Dorsolateral prefrontal cortex (tissue), 122 donors: ENCODE measurements at places on chromosomes 5 and 9.

DNA sequence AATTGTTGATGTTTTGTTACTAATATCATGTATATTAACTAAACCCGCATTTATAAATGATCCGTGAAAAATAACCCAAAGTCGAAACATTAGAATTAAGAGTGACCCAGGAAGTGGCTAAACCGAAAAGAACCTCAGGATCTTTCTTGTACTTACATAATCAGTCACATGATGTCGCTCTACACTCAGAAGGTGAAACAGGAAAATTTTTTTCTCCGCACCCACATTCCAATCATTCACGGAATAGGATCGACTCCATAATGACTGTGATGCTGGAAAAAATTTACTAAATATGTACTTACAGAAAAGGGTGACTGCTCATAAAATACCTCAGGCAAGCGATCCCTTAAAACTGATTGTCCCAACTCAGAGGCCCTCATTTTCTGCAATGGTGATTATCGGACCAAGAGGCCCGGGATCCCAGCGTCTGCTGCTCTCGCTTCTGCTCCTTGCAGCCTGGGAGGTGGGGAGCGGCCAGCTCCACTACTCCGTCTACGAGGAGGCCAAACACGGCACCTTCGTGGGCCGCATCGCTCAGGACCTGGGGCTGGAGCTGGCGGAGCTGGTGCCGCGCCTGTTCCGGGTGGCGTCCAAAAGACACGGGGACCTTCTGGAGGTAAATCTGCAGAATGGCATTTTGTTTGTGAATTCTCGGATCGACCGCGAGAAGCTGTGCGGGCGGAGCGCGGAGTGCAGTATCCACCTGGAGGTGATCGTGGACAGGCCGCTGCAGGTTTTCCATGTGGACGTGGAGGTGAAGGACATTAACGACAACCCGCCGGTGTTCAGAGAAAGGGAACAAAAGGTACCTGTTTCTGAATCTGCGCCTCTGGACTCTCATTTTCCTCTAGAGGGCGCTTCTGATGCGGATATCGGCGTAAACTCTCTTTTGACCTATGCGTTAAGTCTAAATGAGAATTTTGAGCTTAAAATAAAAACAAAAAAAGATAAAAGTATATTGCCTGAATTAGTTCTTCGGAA lies at the start of gene PCDHA12:
PCDHA12 (plus strand) TSS at position 224 of the 981 bp plus-strand sequence; CDS start at position 389, 165 bp downstream.
- no peak for DNase-seq

DNA sequence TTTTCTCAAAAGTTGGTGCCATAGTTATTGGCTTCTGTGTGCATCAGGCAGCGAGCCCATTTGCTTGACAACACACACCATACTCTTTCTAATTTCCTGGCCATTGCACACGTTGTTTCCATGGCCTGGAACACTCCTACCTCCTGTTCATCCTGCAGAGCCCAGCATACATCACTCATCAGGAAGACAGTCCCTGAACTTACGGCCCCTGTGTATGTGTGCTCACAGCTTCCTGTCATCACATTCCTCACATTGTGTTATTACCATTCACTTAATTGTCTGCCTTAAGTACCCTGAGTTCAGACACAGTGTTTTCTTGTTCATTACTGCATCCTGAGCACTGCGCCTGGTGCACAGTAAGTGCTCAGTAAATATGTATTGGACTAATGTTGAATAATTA lies 355.9 kb downstream of the PRELID2 start:
- DNase-seq = no peak

GRCh38 chr9:100219347-100219746 lies 120.3 kb downstream of the INVS start:
- DNase-seq = no peak

GRCh38 chr9:117034866-117035265 lies 347.8 kb downstream of the TRIM32 start:
- no peak for DNase-seq

- no peak for DNase-seq
These were observed 37.6 kb downstream of the MAST4 start for GRCh38 chr5:66633754-66634153.

DNA sequence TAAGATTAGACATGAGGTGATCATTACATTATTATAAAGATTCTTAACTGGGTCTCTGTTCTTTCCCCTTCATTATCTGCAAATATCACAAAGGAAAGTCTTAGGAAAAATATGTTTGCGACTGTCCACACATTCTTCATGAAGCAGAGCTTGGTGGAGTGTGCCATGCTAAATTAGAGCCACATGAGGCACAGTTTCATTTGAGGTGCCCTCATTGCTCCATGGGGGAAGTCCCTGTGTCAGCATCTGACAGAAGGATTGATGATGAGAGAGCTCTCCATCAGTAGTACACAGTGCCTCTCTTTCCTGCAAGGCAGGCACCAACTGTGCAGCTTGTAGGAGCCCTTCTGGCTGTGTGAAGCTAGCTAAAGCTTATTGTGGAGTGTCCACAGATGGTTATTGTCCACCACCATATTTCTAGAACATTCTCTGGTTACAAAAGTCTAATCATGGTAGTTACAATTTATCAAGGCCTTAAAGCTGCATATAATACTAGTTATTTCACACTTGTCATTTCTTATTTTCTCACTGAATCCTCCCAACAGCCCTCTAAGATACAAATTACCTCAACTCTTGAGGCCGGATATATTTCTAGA lies 63.9 kb downstream of the C9orf152 start:
- no peak for DNase-seq

DNA sequence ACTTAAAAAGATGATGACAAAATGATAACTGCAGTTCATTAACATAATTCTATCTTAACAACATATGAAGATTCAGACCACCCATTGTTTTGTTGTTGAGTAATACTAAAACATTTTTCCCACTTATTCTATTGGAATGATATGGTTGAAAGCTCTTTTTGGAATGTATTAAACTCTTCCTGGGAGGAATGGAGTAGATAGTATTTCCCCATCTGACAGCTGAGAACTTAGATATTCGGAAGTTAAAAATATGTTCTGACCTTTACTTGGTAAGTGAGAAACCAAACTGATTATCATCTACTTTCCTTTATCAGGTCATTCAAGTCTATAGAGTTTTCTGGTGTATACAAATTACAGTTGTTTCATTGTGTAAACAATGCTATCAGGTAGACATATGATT lies 452.9 kb downstream of the CSNK1G3 start:
- DNase-seq = no peak

- no peak for DNase-seq
These were observed 313.5 kb downstream of the CAAP1 start for GRCh38 chr9:26579056-26579455.

GRCh38 chr5:153445875-153446579 lies 44.4 kb upstream of the GRIA1 start:
- no peak for DNase-seq

DNA sequence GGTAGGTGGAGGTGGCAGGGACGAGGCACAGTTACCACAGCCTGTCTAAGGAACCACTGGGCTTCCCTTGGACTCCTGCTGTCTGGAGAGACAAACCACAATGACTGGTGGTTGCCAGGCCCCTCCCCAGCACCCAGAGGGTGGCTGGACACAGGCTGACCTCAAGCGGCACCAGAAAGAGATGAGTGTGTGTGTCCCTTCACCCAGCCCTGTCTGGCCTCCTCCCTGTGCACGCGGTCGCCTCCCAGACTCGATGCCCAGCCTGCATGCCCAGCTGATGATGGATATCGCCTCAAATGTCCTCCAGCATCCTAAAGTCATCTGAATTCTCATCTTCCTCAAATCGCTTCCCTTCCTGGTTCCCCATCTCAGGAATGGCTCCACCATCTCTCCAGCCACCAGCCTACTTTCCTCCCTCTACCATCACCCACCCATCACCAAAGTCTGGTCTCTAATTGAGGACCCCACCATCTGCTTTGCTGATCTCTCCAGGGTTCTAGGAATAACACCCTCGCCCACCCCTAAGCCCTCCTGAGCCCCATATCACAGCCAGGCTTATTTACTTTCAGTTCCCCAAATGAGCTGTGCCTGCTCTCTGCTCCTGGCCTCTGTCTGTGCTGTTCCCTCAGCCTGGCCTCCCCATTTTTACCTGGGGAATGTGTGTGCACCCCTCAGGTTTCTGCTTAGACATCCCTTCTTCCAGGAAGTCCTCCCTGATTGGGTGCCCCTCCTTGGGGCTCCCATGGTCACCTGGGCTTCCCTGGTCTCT lies 52.5 kb upstream of the GGTA1 start:
- no peak for DNase-seq

GRCh38 chr9:107530679-107531078 lies 41.1 kb upstream of the KLF4 start:
- no peak for DNase-seq

DNA sequence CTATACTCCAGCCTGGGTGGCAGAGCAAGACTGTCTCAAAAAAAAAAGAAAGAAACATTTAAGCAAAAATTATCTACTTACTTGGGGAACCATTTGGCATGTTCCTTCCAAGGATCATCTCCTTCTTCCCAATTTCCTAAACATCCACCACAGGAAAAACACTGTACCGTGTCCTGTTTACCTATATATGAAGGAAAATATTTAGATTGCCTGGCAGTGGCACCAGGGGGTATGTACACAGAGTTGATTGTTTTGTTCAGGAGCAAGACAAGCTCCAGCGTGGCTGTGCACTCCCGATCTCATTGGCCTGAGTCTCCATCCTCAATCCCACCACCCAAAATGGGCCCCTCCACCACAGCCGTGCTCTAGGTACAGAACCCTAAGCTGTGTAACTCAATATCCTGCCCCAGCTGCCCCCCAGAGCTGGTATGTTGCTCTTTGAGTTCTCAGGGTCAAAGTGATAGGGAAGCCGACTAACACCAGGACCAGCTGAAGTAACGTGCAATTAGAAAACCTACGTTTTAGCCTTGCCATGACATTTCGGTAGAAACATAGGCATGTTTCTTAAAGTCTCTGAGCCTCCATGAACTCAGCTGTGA lies 13.8 kb downstream of the NAIP start:
- DNase-seq = no peak

GRCh38 chr5:29697785-29698414 lies 1495.6 kb upstream of the CDH6 start:
- no peak for DNase-seq

DNA sequence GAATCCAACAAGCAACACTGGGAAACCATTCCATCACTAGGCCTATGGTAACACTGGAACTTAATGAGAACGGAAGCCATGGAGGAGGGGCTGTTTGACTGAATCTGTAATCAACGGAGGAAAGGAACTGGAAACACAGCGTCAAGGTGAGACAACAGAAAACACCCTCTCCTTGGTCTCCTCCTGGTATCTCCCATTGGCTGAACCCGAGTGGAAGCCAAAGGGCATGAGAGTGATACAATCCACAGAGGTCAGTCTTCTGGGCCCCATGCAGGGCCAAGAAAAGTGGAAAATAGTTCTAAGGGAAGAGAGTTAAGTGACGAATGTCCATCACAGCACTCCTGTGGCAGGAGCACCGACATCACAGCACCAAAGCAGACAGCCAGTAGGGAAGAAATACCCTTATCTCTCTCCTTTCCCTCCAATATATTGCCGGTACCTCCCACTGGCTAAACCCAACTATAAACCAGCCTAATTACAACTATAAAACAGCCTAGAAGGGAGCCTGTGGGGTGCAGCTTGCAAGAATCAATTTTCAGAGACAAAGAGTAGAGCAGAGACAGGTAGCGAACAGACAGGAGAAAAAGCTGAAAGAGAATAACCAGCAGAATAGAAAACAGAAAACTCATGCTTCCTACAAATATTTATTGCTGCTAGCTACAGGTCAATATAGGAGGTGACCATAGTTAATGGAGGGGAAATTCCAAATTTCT lies 107.4 kb upstream of the IFNE start:
- no peak for DNase-seq

DNA sequence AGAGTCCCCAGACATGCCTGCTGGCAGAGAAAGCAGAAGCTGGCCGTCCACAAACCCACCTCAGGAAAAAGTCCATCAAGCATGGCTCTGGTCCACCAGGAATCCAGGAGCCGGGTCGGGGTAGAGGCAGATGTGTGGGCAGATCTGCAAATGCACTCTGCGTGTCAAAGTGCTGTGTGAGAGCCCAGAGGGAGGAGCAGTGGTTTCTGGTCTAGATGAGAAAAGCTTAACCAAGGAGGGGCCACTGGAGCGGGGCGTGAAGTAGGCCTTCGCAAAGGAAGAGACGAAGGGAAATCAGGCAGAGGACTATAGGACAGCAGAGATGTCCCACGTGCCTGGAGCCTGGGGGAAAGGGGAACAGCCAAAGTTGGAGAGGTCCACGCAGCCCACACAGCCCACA lies 40.0 kb downstream of the TTLL11 start:
- DNase-seq = no peak

DNA sequence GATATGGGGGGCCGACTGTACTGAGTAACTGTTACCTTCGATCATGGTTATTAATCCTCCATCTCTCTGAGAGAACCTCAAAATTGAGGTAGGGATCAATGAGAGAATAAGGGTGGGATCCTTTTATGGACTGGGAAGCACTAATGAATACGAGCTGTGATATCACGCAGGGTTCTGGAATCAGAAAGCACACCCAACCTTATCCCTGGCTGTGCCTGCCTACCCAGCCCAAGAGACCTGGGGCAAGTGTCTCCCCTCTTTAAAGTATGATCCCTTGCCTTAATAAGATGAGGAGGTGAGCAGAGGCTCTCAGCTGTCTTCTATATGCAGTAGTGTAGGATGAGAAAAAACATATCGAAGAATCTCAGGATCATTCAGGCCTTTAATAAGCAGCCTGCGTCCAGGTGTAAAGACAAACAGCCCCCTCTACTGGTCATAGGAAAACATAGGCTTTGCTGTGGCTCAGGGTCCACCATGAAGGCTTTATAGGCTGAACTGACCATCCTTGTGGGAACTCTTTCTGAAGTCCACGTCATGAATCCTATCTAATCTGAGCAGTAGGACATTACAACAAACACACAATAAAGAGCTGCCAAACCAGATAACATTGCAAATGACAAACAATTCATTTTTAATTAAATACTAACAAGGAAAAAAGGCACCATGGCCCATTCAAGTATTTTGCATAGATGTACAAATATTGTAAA lies 16.8 kb downstream of the NIPAL4 start:
- DNase-seq = no peak

GRCh38 chr5:398475-399295 lies 44.3 kb upstream of the EXOC3 start:
- DNase-seq = no peak

GRCh38 chr9:112505607-112506006 lies 19.0 kb downstream of the KIAA1958 start:
- no peak for DNase-seq

GRCh38 chr5:64557911-64558310 lies 52.1 kb downstream of the RGS7BP start:
- DNase-seq = no peak

- no peak for DNase-seq
These were observed 6.9 kb upstream of the KIF2A start for GRCh38 chr5:62299101-62299500.

DNA sequence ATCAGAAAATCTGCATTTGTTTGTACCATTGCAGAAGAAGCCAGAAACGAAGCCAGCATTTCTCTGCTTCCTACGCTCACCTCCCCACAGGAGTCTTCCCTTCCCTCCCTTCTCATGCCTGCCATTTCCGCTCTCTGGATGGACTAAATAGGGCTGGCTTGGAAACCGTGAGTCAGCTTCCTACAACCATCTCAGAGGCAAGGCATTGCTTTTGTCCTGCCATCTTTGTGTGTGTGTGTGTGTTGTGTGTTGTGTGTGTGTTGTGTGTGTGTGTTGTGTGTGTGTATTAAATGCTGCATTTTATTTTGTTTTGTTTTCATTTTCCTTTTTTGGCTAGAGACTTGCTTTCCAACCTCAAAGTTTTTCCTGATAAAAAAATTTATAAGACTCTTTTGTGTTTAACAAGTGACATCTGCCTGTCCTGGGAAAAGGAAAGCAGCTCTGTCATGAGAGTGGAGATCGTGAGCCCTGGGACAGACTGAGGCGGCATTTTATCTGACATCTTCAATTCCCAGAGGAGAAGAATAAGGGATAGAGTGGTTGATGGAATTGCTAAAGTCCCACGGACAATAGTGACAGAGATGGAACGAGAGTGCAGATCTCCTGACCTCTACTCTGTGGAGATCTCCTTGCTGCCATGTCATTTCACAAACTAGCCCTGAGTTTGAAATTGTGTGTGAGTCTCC lies 7.5 kb upstream of the EGFLAM start:
- no peak for DNase-seq
